ENCODE measurements at places on chromosomes 4 and X.

DNA sequence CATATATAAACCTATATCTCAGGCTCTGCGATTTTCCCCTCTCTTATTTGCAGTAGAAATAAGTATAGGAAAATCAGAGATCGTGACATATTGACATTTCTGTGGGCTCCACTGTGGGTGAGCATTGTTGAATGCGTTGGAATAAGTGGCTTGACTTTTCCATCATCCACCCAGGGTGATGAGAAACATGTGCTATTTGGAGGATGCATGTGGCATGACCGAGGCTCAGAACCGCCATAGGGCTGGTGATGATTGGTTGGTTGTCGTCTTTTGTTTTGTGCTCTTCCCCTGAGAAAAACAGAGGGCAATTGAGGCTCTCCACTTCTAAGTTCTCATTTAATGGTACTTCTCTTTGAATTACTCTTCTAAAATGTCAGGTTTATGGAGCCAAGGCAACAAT is 140.1 kb downstream of the MXRA5 start:
- no peak for DNase-seq

- DNase-seq, result no peak
Measured at GRCh38 chr4:101813604-101814003, 23.1 kb downstream of the BANK1 start.

DNA sequence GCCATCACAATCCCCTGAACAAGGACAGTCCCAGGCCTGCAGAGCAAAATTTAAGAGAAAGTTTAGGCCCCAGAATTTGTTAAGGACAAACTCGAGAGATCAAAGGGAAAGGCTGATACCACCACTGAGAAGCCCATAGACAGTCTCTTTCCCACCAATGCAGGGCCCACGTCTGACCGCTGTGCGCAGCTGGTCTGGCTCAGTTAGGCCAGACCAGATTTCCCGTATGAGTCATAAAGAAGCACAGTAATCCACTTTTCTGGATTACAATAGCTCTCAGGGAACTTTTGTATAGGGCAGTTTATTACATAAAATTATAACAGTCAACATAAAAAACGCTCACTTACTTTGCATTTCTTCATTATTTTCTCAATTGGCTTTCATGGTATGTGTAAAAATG is 259.5 kb downstream of the RCHY1 start:
- DNase-seq, result no peak

GRCh38 chr4:7876201-7876875 is 63.3 kb downstream of the AFAP1 start:
- peak; percentile 32 for DNase-seq

DNA sequence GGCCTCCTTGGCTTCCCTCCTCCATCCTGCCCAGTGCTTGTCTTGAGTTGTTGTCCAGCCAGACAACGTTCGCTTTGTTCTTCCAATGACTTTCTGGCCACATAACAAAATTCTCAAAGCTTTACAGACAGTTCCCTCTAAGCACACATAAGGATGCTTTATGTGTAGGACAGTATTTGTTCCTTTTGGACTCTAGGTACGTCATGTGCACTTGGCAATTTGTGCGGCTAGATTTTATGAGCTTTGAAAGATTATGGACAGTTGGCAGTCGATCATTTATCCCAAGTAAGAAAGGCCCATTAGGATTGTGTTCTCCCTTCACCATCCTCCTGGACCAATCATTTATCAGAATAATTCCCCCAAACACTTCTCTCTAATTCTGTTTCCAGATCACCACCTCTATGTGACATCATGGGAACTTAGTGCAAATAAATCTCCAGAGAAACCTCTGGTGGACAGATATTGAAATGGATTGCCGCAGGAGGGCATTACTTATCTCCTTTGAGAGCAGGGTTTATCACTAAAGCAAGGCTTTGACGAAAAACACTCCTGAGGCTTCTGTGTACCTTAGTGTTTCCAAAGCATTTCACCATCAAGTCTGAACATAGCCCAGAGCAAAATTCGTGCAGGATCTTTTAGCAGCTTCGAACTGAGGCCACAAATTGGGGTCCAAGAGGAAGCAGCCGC is 77.4 kb upstream of the BMPR1B start:
- DNase-seq, result no peak

- no peak for DNase-seq
Measured at GRCh38 chr4:153542834-153543233, 76.7 kb downstream of the TMEM131L start.

- no peak for DNase-seq
Measured at GRCh38 chr4:65023883-65024670, 614.8 kb upstream of the TECRL start.

DNA sequence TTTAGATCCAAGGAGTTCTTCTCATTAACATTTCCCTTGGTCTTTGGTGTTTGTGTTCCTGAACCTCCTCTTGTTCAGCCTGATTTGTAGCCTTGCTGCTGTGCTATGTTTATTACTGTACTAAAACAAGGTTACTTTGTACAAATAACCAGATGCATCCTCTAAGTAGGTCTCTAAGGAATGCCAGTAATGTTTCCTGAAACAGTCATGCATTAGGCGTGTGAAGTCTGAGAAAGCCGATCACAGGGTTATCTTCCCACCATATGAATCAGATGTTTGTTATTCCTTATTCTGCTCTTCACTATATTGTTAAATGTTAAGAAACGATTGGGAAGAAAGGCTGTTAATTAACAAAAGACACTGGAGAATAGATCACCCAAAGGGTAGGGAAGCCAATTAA is 66.9 kb downstream of the GALNTL6 start:
- no peak for DNase-seq

DNA sequence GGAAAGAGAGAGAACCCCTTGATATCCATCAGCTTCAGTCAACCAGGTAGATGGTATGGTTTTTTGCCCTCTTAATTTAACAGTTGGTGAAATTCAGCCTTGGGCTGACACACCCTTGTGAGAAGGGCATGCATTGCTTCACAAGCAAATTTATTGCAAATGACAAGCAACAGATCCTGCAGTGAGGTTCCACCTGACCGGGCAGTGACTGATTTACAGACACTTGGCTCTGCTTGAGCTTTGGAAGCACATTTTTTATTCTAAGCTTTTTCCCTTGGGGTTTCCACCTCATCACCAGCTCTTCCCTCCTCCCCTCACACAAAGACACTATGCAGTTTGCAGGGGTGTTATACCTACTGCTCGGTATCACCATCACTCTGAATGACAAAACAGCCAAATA is 28.3 kb upstream of the SERTM2 start:
- no peak for DNase-seq

DNA sequence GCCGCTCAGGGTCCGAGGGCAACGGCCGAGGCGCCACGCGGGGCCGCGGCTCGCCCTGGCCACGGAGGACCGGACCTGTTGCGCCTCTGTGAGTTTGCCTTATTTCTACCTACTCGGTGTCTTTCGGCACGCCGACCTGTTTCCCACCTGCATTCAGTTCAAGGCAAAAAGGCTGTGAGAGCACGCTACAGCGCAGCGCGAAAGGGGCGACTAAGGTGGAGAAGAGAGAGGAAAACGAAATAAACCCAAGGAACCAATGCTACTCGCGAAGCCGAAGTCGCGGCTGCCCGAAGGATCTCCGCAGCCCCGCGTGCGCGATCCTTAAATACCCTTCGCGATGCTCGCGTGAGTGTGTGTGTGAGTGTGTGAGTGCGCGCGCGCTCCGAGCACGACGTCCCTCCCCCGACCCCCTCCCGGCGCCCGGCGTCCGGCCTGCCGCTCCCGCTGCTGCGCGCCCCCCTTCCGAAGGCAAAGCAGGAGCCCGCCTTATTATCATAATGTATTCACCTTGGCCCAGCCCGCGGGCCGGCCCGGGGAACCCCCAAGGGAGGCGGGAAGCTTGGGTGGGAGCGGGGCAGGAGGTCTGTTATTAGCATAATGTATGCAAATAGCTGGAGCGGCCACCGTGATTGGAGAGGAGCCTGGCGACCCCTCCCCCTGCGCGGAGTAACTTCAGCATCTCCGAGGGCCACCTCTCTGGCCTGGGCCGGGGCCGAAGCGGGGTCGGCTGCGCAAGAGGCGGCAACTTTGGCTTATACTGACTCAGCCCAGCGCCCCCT is at the start of gene COL25A1:
Gene COL25A1, minus strand, starts transcription at position 298 of the 779 bp plus-strand sequence.
- DNase-seq, result no peak

DNA sequence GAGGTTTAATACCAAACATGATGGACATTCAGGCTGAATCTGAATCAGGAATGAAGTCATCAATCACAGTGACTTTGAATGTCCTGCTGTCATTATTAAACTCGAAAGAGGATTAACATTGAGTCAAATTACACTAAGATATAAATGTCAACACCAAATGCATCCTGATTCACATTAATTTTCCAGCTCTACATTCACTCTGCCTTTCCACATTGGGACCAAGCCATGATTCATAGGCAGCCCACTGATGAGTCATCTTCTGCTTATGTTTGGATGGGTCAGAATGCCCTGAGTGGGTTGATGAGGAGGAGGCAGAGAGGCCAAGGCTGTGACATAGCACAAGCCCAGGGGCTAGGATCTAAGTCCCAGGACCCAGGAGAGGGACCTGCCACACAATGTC is 247.6 kb upstream of the RPS6KA3 start:
- DNase-seq, result no peak

- no peak for DNase-seq
Measured at GRCh38 chr4:166941629-166942028, 292.7 kb downstream of the SPOCK3 start.

- no peak for DNase-seq
Measured at GRCh38 chrX:24513416-24513815, 48.3 kb downstream of the PDK3 start.

DNA sequence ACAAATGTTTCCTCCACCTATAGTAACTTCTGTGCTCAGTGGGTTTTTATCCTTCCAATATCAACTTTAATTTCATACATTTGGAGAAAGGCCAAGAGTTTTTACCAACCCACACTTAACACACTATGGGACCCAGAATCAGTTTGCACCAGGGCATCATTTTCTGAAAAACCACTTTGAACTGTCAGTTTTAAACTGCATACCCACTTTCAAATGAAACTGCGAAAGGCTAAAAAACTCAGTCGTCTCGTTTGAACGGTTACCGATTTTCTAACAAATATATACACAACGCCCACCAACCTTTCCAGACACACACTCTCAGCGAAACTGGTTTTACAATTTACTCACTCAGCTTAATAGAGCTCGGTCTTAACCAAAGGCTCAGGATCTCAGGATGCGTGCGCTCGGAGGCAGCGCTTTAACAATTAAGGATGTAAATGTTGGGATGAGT is 376 bp downstream of the ABCG2 start:
- no peak for DNase-seq

GRCh38 chr4:148054275-148054674 is 322.4 kb downstream of the ARHGAP10 start:
- DNase-seq, result no peak

DNA sequence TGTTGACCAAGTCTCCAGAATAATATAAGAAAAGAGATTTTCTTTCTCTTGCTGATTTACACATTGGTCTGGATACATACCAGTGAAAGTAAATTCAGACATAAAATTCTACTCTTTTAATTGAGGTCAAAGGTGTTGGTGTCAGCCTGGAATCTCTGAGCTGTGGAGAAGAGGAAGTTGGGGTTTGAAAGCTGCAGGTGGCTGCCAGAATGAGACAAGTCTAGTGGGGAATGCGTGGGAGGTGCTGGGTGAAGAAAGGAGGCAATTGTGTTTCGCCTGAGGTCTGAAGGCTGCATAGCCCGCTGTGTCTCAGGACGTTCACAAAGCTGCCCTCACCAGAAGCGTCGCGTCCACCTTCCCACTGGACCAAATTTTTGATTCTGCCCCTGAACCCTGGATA is 31.2 kb downstream of the PHEX start:
- DNase-seq, result no peak

- DNase-seq, result no peak
Measured at GRCh38 chr4:156725257-156725656, 246.3 kb downstream of the PDGFC start.

- DNase-seq, result no peak
Measured at GRCh38 chr4:6728320-6729029, 12.5 kb downstream of the BLOC1S4 start.

- no peak for DNase-seq
Measured at GRCh38 chr4:182648766-182649165, 268.4 kb downstream of the DCTD start.

DNA sequence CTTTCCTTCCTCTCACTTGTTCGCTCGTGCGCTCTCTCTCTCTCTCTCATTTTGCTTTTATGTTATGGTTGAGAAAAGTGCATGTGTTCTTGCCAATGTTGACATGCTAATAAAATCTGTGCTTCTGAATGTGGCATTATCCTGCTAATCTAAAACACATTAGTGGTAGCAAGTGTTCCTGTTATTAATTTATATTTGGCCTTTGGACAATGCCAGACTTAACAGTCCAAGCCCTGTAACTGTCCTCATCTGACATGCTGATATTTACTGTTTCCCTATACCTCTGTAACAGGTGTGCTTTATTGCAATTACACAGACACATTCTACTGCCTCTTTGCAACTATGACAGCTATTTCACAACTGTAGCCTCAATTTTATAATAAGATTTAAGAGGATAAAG is 2.7 kb downstream of the PPARGC1A start:
- no peak for DNase-seq

- no peak for DNase-seq
Measured at GRCh38 chr4:97153042-97153441, 990.2 kb downstream of the STPG2 start.

- no peak for DNase-seq
Measured at GRCh38 chr4:40206426-40206825, 9.6 kb downstream of the RHOH start.

GRCh38 chr4:20253283-20253734 is 1.6 kb downstream of the SLIT2 start:
- DNase-seq, result no peak

DNA sequence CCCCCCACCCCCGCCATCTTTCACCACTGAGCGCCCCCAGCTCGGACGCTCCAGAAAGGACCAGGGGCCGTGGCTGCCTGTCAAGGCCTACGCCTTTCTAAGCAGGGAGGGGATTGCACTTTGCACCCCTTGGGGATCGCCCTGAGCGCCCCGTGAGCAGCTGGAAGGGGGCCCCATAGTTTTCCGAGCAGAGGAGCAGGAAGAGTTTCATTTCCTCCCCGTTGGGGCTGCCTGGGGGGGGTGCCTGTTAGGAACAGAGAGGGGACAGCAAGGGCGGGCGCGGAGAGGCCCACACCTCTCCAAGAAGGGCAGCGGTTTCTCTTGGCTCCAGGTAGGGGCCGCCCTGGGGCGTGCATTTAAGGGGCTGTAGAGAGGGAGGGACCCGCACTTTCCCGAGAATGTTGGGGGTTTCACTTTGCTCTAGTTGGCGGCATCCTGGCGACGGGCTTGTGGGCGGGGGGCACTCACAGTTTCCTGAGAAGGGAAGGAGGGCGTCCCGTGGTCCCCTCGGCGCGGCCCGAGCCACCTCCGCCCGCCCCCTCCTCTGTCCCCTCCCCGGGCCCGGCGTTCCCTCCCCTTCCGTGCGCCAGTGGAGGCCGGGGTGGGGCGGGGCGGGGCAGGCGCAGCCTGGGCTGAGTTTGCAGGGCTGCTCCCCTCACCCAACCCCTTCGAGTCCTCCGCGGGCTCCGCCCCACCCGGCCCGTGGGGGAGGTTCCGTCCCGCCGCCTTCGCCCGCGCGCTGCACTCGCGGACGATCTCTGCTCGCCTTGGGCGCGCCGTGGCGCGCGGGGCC is 82.3 kb upstream of the CD99 start:
- peak; percentile 76 for DNase-seq
